NCI-H1417 treated with DMSO at 0.1 percent for 48 hours (cell line): ENCODE measurements at places on chromosomes 13 and 19.

DNA sequence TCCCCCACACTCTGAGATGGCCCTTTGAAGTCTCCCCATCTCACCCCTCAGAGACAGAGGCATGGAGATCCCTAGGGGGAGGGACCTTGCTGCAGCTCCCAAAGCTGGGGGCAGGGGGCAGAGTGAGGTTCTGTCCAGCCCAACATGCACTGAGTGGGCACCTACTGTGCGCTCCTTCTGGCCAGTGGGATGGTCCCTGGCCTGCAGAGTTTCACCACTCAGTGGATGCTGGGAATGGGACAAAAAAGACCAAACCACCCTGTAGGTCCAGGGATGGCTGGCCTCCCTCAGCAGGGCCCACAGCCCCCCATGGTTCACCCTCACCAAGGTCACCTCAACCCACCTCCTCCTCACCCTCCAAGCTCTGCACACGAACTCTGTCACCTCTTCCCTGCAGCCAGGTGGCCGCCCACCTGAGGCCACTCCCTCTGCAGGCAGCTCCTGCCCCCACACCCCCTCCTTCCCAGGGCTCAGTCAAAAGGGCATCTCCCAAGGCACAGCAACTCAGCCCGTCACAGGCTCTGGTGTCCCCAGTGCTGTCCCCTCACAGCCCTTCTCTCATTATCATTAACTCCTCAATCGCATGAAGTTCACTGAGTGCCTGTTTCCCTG, 16.1 kb downstream of the CEACAM21 start:
- no peak for DNase-seq

GRCh38 chr19:15262011-15262410, 29.8 kb upstream of the EPHX3 start:
- DNase-seq, result no peak

DNA sequence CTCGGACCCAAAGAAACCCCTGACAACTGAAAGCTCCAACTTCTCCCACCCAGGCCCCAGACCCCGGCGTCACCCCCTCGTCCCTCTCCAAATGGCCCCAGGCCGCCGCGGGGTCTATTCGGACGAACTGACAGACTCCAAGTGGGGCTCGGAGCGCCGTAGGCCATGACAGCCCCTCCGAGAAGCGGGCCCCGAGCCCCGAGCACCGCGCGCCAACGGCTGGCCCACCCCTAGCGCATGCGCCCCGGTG, 360 bp downstream of the DDX39A start:
- DNase-seq, result no peak

- DNase-seq, result no peak
Observed at GRCh38 chr13:43085545-43085944, 62.2 kb downstream of the DNAJC15 start.

GRCh38 chr13:24168979-24169378, 8.5 kb downstream of the SPATA13 start:
- DNase-seq, result no peak

DNA sequence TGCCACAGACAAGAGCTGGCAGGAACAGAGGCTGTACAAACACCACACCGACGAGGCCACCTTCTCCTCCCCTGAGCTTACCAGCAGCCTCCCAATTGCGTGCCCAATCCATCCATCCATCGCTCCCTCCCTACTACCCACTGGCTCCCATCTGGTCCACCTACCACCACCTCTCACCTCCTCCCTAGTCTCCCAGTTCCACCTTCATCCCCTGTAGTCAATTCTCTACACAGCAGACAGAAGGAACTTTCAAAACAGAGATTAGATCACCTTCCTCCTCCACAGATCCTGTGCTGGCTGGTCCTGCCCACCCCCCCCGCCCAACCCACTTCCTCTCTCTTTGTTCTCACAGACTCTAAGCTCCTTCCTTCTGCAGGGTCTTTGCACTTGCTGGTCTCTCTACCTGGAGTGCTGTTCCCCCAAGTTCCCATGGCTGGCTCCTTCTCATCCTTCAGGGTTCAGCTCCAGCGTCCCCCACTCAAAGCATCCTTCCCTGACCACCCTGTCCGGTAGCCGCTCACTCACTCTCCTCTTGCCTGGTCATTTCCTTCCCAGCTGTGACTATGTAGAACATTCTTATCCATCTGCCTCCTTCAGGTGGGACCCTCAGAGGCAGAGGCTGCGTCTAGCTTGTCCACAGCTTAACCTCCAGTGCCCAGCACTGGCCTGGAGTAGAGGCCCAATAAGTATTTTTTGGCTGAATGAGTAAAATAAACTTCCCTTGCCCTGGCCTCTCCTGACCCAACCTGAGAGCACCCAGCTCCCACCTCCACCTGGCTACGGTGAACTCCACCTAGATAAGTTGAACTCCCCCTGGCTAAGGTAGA, 23.0 kb downstream of the PIN1 start:
- DNase-seq, result no peak

DNA sequence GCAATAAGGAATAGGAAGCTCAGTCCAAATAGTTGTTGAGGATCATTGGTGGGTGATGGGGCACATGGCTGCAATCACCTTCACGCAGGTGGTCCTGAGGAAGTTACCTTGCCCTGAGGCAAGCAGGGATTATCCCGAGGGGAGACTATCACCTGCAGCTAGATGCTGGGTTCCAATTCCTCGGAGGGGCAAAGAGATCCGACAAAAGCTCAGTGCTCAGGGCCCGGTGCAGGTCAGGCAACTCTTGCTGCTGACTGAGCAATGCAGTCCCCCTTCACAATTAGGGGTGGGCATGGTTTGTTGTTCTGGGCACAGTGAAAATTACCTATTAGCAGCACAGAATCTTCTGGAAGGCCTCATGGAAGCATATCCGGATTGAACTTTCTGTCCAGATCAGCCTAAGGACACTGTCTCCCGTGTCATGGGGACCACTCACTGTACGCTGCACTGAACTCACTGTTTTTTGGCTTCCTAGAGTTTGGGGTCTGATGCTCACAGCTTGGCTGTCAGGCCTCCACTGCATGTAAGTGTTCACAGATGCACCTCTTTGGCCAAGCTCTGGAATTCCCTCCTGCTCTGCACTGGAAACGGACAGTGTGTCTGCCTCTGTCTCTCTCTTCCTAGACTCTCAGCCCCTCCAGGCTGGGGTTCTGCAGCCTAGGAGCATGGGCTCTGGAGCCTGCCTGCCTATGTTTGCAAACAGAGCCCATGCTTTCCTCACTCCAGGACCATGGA, 372.7 kb downstream of the ZNF536 start:
- DNase-seq, result no peak

GRCh38 chr19:11479898-11480714, 740 bp downstream of the ELAVL3 start:
- DNase-seq, result no peak

DNA sequence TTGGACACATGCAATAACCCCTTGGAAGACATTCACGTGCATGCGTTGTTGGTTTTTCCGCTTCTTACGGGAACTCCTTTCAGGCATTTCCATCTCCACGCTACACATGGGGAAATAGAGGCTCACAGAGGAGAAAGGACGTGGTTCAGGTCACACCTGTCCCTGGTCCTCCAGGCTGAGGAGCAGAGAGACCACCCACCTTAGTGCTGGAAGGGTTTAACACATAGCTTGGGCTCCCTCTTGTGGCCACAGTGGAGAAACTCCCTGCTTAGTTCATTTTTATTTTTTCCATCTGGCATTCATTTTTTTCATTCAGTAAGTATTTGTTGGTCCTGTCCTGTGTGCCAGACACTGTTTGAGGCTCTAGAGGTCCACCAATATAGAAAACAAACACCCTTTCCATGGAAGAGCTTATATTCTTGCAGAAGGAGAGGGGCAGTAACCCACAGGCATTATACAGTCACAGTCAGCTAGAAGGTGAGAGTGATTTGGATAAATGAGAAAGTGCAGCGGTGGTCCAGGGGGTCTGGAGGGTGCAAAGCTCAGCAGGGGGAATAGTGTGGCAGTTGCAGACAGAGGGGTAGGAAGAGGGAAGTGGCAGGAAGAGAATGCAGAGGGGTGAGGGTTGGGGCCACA, 24.2 kb upstream of the TTYH1 start:
- no peak for DNase-seq

- peak; percentile 3 for DNase-seq
Observed at GRCh38 chr19:40056505-40056904, 474 bp upstream of the ZNF780B start.
